ENCODE measurements at places on chromosomes 12 and 14.

- no peak for DNase-seq
Measured at GRCh38 chr14:85695300-85695699, 165.4 kb downstream of the FLRT2 start.

DNA sequence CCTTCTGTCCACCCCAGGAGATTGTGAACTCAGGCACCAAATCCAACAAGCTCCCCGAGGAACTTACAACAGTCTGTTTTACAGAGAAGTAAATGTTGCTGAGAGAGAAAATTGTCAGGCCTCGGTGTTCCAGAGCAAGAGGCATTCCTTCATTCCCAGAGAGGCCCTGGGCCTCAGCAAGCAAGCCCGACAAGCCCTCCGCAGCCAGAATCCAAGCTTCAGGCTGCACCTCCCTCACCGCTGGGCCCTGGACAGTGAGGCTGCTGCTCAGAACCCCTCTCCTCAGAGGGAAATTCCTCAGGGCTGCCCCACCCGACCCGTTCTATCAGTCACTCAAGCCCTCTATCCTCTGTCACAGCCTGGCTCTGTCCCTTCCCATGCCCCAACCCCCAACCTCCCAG lies 56.4 kb downstream of the ZFP36L1 start:
- no peak for DNase-seq

DNA sequence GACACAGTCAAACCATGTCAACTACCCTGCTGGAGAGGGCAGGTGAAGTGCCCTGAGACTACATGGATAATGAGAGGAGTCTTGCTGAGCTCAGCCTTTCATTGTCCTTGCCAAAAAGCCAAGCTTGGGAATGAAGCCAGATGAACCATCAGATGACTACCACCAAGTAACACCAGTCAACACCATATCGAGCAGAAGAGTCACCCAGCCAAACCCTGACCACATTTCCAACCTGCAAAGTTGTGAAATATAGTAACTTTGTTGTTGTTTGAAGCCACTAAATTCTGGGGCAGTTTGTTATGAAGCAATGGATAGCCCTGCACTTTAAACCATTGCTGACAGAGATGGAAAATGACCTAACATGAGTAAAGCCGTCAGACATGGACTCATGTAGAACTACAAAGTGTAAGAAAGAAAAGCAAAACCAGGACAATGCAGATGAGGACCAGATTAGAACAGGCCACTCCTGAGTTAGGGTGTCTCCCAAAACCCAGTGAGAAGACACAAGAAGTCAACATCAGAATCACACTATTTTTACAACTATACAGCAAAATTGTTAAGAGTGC lies 12.5 kb upstream of the CRADD start:
- DNase-seq, result no peak

DNA sequence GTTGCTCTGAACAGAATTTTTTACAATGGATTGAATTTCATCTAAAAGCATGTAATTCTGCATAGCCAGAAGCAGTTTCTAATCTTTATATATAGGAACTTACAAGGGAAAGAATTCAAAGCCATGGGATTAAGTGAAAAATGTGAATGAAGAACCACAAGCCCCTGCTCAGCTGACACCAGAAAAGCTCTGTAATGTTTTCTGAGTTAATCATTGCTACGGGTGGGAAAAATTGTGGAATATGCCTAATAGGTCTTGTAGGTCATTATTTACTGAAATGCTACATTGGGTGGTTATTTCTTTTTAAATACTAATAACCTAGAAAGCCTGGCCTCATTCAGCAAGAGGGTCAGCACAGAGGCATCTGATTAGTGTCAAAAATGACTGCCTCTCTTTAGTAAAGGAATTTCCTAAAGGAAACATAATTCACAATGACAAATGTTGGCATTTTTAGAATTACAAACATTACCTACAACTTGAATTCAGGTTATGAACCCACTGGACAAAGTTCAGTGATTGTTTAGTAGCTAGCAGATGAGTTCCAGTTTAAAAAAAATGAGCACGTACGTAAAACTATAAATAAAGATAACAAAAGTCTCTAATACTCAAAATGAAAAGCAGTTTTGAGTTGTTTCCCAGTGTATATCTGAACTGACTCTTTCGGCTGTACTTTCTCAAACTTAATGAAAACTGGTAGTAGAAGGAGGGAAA lies 75.3 kb downstream of the BMP4 start:
- no peak for DNase-seq

GRCh38 chr12:26204612-26205289 lies 9.4 kb downstream of the SSPN start:
- no peak for DNase-seq

- DNase-seq, result no peak
Measured at GRCh38 chr14:22526218-22526617, 62.8 kb downstream of the DAD1 start.

DNA sequence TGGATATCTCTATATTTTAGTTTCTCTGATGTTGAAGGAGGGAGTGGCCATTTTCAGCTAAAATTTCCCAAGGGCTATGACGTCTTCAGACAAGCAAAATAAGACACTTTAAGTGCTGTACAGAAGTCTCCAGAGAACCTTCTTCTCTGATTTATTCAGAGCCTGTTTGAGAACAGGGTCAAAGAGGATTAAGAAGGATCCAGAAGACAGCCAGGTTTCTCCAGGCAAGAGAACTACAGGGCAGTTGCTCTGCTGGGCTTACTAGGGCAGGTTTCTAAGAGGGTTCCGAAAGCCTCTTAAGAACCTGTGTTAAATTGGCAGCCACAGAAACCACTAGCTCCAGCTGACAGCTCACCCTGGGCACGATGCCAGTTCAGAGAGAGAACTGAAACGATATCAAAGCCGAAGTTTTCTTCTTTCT lies 1.2 kb downstream of the MGP start:
- peak; percentile 61 for DNase-seq

DNA sequence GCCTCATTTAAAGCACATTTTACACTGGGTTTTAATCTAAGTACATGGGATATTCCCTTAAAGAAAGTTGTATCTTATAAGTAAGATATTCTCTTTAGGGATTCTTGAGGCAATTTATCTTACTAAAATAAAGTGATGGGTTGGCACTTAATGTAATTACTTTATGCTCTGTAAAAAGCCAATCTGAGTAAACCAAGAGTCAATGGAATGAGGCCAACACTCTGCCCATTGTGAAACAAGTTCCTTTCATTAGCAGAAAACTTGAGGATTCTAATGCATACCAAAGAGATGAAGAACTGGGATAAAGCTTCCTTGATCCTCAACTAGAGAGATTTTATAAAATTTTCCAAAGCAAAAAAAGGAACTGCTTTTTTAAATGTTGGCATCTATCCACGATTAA lies 121.2 kb downstream of the METTL25 start:
- DNase-seq, result no peak

DNA sequence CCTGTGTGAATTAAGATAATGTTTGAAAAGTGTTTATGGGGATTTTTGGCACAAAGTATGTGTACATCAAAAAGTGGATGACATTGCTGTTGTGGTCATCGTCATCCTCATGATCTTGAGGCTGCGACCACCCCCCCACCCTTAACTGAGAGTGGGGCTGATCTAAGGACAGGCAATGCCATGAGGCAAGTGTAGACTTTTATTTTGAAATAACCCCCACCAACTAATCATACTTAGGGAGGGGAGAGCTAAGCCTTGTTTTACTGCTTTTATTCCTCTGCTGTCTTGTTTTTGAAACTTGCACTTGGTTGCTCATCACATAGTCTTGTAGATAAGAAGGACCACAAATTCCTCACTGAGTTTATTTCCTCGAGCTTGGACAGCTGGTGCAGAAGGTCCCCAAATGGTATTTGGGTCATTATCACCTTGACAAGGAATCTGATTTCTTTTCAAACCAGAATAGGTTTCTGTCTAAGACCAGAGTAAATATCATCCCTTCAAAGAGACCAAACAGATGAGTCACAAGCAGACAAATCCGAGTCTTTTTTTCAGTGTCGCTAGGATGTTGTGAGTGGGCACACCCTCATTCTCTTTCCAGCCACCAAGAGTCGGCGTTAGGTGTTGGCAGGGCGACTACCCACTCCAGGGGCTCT lies 23.9 kb upstream of the SMOC1 start:
- DNase-seq, result no peak

DNA sequence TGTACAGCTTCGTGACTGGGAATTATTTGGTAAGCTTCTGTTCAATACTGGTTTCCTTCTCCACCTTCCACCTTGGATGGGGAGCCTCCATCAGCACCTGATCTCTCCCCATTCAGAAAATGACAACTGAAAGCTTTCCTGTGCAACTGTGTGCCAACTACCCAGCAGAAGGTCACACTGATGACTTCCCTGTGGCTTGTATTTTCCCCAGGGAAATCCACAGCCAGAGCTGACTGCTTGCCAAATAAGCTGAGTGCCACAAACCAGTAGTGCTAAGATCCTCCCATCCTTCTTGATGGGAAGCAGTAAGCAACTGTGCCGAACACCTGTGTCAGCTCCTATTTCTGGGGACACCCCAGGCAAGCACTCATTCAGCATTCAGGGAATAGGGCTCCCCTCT lies 257.2 kb upstream of the SOX5 start:
- no peak for DNase-seq

DNA sequence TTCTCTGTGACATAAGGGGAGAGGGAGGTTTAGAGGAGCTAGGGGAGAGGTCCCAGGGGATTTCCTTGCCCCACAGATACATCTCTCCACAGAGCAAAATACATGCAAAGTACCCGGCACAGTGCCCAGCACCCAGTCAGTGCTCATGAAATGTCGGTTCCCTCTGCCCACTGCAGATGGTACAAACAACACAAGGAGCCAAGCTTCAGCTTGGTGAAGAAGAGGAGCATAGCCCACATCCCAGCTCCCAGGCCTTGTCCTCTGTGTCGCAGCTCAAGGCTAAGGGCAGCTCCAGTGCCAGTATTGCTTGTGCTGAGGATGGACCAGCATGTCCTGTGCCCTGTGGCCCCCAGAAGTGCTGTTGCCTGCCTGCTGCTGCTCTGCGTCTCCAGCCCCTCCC lies 35.0 kb upstream of the FKBP4 start:
- DNase-seq, result no peak

DNA sequence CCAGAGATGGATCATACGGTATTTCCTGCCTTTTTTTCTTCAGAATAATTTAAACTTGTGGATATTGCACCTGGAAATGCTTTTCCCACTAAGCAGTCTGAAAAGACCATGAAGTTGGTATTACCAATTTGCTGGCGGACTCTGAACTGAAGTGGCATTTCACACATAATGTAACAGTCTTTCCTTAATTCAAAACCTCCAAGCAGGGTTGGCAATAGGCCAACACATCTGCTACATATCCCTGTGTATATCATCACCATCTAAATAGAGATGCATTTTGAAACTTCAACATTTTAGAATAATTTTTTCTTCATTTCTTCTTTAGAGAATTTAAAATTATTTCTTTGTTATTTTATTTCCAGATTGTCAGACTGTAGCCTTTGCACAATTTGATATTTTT lies 100.5 kb downstream of the TSPAN8 start:
- no peak for DNase-seq

DNA sequence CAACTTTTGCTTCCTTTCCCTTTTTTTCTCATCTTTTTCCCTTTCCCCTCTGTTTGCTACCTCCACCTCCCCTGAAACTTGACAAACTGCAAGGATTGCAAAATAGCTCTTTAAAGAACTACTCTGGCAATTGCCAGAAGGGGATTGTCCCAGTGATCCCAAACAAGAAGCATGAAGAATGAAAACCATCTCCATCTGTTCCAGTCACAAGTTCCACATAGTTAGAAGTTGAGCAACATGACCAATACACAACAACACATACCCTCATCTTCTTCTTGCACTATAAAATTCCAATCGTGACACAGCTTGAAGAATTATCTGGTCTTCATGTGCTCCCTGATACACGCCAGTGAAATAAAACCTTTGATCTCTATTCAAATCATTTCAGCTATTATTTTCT lies 93.7 kb upstream of the USP15 start:
- DNase-seq, result no peak

DNA sequence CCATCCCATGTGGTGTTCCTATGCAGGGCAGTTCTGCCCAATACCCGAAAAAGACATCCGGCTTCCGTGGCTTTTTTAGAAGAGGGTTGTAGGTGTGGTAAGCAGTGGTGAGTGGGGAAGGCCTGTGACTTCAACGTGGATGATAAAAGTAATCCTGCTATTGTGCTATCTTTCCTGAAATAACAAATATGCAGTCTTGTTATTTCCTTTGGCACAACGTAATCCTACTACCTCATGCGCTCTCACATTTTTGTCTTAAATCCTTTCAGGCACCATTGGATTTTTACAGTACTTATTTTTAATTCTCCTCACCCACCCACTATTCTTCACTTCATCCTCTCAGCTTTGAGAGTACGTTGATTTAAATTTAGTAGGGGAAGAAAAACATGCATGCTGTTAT lies 96.8 kb downstream of the IPO8 start:
- DNase-seq, result no peak

GRCh38 chr14:72457641-72458040 lies 436.3 kb downstream of the DPF3 start:
- no peak for DNase-seq

- DNase-seq, result no peak
Measured at GRCh38 chr12:92600052-92600451, 102.7 kb upstream of the PLEKHG7 start.

- no peak for DNase-seq
Measured at GRCh38 chr14:62691647-62692489, 353.4 kb downstream of the KCNH5 start.

- DNase-seq, result no peak
Measured at GRCh38 chr14:99758121-99758821, 34.9 kb upstream of the EML1 start.

GRCh38 chr12:68011882-68012207 lies 22.6 kb downstream of the IFNG-AS1 start:
- no peak for DNase-seq

GRCh38 chr12:93882763-93883162 lies 205.6 kb downstream of the CRADD start:
- DNase-seq, result no peak

DNA sequence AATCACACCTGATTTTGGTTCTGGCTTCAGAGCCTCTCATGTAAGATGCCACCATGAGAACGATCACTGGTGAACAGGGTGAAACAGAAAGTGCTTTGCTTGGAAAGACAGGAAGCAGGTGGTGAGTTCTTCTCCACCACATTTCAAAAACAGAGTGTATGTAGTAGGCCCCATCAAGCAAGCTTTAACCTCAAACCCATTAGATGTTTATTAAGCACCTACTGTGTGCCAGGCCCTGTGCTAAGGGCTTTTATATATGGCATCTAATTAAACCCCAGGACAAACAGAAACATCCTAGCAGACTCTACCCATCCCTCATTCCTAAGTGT lies 47.8 kb upstream of the MED13L start:
- no peak for DNase-seq

GRCh38 chr12:123998991-123999359 lies 26.0 kb downstream of the ZNF664 start:
- no peak for DNase-seq

- DNase-seq, result no peak
Measured at GRCh38 chr12:51188359-51189051, 15.6 kb upstream of the TFCP2 start.

- DNase-seq, result no peak
Measured at GRCh38 chr14:92254786-92255185, 68.2 kb upstream of the SLC24A4 start.

DNA sequence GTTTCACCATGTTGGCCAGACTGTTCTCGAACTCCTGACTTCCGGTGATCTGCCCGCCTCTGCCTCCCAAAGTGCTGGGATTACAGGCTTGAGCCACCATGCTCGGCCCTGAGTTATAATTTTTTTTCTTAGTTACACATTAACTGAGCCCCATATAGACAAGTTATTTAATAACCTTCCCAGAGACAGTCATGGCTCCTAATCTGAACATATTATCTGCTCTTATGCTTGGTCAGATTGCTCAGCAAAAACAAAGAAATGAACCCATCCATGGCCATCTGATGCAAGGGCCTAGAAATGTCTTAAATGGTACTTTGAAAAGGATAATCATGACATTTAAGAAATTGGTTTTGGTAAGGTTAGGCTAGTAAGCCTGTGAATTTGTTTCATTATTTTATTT lies 13.0 kb downstream of the SAMD15 start:
- DNase-seq, result no peak

All from activated T-cell treated with anti-CD3 and anti-CD28 coated beads for 24 hours (primary cell).